ENCODE measurements at places on chromosomes 1 and 21.

DNA sequence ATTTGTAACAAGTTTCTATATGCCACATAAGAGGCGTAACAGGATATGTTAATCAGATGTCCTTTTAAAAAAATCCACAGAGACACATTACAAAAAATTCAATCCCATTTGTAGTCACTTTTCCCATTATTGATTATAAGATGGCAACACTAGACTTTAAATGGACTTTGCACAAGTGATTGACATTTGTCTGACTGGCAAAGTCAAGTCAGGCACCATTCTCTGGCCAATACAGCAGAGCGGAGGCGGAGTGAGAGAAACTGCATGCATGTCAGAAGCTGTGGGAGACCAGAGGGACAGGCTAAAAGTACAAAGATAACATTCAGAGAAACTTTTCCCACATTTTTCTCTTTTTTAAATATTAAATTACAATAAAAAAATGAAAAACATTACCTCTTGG lies 28.1 kb upstream of the RGS5 start:
- no peak for DNase-seq

- no peak for DNase-seq
These were observed 133.7 kb downstream of the APP start for GRCh38 chr21:26036916-26037315.

GRCh38 chr21:35366394-35367080 lies 317.4 kb upstream of the RUNX1 start:
- no peak for DNase-seq

DNA sequence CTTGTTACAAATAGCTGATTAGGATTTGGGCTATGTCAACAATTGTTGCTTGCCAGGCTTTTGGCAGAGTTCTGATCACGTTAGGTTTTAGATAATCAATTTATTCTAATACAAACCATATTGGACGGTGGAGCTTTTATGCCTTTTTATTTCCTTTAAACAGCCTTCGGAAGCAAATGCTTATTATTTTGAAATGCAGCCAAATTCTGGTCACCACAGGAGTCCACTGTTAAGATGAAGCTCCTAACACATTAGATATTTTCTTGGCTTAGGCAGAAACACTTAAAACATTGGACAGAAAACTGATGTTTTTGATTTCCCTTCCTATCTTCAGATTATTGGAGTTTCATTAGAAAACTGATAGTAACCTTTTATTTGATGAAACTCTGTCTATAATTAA lies 82.9 kb downstream of the CENPF start:
- DNase-seq: no peak

GRCh38 chr1:41408691-41409090 lies 47.5 kb downstream of the FOXO6 start:
- no peak for DNase-seq

DNA sequence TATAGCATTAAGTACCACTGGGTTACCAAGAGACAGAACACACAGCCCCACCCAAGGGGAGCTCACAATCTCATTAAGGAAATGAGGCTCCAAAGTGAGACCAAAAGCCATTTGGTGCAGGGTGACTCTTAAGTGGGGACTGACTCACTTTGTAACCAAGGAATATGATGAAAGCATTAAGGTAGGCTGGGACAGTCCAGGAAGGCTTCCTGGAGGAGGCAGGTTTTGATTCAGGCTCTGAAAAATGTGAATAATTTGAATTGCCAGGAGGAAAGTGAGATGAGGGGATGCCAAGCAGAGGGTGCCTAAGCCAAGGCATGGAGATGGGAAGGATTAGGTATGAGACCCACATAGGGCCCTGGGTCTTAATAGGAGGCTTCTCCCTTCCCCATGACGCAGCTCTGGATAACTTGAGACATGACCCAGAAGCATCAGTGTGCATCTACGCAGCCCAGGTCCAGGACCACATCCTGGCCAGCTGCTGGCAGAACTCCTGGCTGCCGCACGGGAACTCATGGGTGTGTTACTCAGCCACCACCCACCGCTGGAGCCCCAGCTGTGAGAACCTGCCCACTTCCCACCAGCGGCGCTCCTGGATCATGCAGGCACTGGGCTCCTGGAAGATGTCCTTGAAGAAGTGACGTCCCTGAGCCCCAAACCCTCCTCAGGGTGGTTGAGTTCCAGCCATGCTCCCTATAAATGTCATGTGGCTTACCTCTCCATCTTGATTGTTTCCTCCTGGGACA lies 5.9 kb upstream of the TTC4 start:
- DNase-seq: no peak

- no peak for DNase-seq
These were observed 66.0 kb upstream of the LAPTM5 start for GRCh38 chr1:30823627-30823968.
